ENCODE measurements at places on chromosomes 3 and 15.

DNA sequence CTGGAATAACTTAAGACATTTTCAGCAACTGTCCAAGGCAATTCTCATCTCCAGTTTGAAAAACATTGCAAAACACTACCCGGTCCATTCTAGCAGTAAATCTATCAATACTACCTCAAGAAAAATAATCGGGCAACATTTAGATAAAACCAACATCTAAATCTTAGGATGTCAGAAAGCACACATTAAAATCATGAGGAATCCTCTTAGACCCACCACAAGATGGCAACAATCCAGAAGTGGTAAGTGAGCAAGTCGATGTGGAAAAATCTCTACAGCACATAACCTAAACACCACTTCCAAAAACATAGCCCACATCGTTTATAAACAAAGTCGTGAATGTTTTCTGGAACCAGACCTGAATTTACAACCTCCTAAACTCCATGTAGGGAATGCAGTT, 5.7 kb downstream of the PLCH1 start:
- DNase-seq = no peak

- DNase-seq = no peak
Observed at GRCh38 chr3:105537371-105538080, 170.8 kb downstream of the ALCAM start.

- DNase-seq = no peak
Observed at GRCh38 chr3:8975081-8976020, 12.1 kb upstream of the RAD18 start.

DNA sequence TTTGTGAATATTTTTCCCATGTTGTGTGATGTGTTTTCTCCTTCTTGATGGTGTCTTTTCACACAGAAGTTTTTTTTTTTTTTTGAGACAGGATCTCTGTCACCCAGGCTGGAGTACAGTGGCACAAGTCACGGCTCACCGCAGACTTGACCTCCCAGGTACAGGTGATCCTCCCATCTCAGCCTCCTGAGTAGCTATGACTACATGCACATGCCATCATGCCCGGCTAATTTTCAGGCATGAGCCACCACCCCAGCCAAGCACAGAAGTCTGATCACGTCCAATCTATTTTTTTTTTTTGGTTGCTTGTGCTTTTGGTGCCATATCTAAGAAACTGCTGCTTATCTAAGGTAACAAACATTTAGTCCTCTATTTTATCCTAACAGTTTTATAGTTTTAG, 24.6 kb downstream of the TOMM70 start:
- no peak for DNase-seq

DNA sequence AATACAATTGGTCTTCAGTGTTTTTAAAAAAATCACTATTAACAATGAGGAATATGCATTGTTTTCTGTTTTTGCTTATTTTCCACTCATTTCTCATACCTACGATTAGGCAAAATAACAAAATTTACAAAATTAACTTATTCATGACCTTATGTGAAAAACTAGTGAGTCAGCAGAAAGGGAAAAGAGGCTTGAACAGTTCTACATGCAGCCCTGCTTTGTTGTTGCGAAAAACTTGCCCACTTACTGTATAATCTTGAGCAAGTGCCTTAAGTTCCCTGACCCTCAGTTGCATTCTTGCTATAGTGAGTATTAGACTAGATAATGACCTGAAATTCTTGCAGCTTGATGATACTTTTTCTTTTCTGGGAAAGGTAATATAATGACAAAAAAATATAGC, 551.1 kb upstream of the BCHE start:
- DNase-seq = no peak

Measured in stimulated activated CD8-positive, alpha-beta memory T cell treated with anti-CD3 and anti-CD28 coated beads, Interleukin-4, amount 100 ng/mL, for 1 hour (primary cell).